ENCODE measurements at places on chromosomes 3 and 15. TPM values are rescaled to one million over a fixed set of nuclear protein-coding genes. Genes with fewer than 3 reads are reported as not detected.

- no peak for DNase-seq
These were observed 243.5 kb downstream of the MFSD1 start for GRCh38 chr3:159045279-159045885.

- no peak for DNase-seq
These were observed 514.4 kb downstream of the FGF12 start for GRCh38 chr3:192212979-192213378.

DNA sequence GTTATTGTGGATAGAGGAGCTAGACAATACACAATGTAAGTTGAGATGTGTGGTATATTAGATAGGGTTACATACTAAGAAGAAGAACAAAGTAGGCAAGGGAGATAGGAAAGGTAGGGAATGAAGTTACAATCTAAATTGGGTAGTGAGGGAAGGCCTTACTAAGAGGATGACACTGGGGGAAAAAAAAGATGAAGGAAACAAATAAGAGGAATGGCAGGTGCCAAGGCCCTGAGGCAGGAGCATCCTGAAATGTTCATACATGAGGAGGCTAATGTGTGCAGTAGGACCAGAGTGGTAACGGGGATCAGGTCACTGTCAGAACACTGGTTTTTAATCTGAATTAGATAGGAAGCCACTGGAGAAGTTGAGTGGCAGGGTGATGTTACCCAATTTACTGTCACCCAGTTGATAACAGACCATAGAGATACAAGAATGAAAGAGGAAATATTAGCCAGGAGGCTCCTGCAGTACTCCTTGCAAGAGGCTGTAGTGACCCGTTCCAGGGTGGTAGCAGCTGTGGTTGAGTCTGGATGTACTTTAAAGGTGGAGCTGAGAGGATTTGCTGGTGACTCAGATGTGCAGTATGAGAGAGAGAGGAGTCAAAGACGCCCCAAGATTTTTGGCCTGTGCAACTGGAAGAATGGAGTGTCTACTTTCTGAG, 14.4 kb downstream of the RTP1 start:
- DNase-seq, result no peak

- DNase-seq, result no peak
These were observed 77.1 kb upstream of the BCL6 start for GRCh38 chr3:187822402-187822801.

DNA sequence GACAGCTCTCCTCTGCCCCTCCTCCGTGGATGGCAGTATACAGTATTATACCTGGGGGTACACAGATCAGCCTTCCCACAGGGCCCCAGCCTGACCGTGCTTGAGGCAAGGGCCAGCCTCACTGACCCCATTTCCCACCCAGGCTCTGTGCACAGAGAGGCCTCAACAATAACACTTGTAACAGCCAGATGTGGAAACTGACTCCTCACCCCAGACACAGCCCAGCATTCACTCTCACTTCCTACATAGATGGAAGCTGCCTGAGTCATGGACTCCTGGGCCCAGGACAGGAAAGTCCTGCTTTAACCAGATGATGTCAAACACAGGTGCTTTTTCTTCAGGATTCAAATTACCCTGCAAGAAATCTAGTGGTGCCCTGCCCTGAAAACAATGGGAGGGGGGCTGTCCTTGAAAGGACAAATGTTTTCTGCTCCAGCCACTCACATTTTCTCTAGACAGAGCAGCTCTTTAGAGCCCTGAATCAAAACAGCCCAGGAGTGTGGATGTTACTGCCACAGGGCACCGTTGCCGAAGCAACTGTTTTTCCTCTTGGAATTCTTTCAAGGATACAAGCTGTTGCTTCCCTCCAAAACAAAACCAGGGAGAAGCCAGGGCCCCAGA, 16.4 kb downstream of the CCDC12 start:
- no peak for DNase-seq

Gene GOLGA6L7
- not detected for total RNA-seq

DNA sequence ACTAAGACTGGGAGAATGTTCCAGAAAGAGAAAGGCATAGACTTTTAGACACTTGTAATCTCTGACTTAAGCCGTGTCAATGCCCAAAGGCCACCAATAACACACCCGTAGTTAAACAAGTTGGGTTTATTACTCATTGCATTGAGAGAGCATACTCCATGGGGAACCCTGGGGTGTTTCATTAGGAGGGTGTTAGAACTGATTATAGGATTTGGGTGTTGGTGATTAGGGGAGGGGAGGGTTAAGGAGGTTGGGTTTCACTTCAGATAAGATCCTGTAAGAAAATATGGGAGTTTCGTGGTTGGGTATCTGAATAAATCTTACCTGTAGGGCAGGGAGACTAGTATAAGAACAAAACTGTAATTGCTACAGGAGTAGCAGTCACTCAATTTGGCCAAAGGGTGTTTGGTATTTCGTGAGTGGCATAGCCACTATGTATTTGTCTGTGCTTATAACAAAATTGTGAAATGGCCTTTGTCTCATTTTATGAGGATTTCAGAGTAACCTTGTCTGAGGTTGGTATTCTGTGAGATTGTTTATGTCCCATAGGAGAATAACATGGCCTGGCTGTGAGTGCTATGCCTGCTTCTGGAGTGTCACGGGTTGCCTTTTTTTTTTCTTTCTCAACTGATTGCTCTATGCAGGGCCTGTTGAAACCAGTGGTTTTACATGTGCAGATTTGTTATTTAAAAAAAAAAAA, 2.9 kb downstream of the HACD3 start:
- no peak for DNase-seq

Gene TRH
- total RNA-seq, result not detected

DNA sequence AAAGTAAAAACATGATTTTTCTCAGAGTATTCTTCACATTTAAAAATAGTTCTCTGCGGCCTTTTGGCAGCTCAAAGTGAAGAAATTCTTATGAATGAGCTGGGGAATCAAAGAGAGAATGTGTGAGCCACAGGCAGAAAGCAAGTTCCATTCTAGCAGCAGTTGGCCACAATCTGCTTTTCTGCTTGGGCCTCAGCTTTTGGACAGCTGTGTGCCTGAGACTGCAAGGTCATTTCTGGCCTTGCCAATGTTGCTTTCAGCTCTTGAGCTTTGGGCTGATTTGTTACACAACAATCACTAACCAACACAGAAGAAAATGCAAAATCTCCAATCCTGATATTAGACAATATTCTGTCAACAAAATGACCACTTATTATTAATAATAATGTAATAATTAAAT, 14.4 kb upstream of the TM4SF4 start:
- no peak for DNase-seq

Gene CKMT1B
- total RNA-seq, result not detected

DNA sequence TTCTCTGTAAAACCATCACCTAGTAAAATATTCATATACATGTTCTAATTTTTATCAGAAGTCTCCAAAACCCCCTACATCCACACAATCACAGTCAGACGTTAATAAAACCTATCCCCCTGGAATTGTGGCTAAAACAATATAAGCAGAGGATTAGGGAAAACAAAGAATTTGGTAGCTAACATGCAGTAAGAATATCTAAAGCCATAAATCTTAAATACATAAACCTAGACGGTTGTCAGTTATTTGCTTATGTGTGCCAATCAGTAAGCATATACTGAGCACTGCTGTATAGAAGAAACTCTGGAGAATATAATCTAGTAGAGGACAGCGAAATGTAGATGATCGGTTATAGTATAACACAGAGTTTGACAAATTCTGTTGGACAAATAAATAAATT, 232.2 kb downstream of the TBC1D5 start:
- DNase-seq, result no peak

DNA sequence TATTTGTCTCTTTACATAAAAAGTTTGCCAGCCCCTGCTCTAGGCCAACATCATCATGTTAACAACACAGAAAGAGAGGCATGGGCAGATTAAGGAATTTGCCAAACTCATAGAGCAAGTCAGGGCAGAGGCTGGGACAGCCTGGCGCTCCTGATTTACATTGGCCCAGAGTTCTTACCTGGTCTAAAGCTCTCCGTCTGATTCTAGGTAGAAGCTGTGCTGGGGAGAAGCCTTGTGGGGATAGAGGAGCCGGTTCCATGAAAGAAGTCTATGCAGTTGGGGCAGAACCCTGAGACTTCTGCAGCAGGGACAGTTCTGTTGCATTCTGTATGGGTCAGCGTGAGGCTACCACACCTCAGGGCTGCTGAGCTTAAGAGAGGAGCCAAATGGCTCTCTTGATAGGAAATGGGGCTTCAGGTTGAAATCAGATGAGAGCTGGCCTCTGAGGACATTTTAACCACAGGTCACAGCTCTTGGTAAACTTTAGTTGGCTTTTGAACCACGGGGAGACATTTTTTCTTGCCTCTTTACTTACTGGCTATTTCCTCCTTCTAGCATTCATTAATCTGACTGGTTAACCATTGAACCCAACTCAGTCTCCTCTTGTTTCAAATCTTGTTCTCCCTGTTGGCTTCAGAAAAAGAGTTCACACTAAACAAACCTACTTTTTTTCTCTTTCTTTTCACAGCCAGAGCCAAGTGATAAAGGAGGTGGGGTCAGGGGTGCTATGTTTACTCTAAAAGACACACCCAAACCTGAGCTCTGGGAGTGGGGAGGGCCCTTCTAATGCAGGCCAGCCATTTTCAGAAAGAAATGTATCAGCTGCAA, 250.7 kb downstream of the OPA1 start:
- DNase-seq, result no peak

GRCh38 chr15:68888419-68888818, 41.9 kb upstream of the SPESP1 start:
- DNase-seq, result peak; percentile 56

Gene SLC38A3
- not detected for total RNA-seq

GRCh38 chr15:76844096-76844495, 61.0 kb downstream of the SCAPER start:
- DNase-seq, result no peak

- peak; percentile 71 for DNase-seq
These were observed 452 bp downstream of the TMEM158 start for GRCh38 chr3:45225465-45226205.

Gene EXD1
- total RNA-seq, result not detected

GRCh38 chr3:126452213-126452612, 23.5 kb downstream of the ZXDC start:
- DNase-seq, result no peak

Gene BUB1B
- 99.5 TPM for total RNA-seq

Gene SLC28A2
- not detected for total RNA-seq
